ENCODE measurements at places on chromosomes 5 and 9. TPM values are rescaled to one million over a fixed set of nuclear protein-coding genes. Genes with fewer than 3 reads are reported as not detected.

GRCh38 chr5:51657340-51658240, 274.3 kb downstream of the ISL1 start:
- no peak for DNase-seq
- H3K36me3 ChIP-seq: no peaks in the 10 kb centered on the region
- H3K27me3 ChIP-seq: no peaks in the 10 kb centered on the region
- no peak overlapping the region for H3K4me3 ChIP-seq
- H3K27ac ChIP-seq: no peak overlapping the region

DNA sequence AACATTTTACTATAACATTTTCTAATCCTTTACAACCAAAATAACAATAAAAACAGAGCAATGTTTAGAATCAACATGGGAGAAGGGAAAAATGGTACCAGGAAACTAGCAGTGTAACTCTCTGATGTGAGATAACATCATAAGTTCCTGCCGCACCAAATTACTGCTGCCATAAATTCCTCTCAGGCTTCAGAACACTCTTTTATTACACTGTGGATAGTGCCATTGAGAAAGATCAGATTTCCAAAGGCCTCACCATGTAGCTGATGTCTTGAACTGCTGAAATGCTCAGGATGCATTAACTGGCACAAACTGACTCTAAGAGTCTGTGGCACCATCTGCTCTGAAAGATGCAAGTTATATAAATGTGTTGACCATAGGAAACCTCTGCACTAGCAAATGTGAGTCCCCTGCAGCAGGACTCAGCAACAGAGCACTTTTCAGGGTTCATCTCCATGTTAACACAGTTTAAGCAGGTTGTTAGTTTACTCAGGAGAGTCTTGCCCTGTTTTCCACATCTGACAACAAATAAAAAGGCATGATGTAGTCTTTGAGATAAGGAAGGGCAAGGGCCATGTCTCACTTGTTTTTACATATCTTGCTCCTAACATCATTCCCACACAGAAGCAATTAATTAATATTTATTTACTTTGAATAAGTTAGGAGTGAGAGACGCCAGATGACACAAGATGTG, 218.1 kb downstream of the CETN3 start:
- H3K4me1 ChIP-seq: no peaks in the 10 kb centered on the region
- no peak overlapping the region for H3K27ac ChIP-seq
- no peak overlapping the region for H3K4me3 ChIP-seq
- H3K27me3 ChIP-seq: no peaks in the 10 kb centered on the region
- DNase-seq: no peak

- H3K36me3 ChIP-seq: no peaks in the 10 kb centered on the region
- H3K4me1 ChIP-seq: peaks cover 7% of the 10 kb centered on the region
- H3K27ac ChIP-seq: no peak overlapping the region
- no peak overlapping the region for H3K4me3 ChIP-seq
- no peak for DNase-seq
Observed at GRCh38 chr5:150105928-150106615, 19.7 kb upstream of the CSF1R start.

DNA sequence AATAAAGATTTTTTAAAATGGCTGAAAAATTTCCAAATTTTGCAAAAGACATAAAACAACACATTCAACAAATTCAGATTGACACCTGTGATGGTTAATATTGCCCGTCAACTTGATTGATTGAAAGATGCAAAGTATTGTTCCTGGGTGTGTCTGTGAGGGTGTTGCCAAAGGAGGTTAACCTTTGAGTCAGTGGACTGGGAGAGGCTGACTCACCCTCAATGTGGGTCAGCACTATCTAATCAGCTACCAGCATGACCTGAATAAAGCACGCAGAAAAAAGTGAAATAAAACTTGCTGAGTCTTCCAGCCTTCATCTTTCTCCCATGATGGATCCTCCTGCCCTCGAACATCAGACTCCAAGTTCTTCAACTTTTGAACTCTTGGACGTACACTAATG, 868.0 kb upstream of the CTNND2 start:
- no peaks in the 10 kb centered on the region for H3K36me3 ChIP-seq
- H3K27ac ChIP-seq: no peak overlapping the region
- H3K4me3 ChIP-seq: no peak overlapping the region
- DNase-seq: no peak
- no peaks in the 10 kb centered on the region for H3K4me1 ChIP-seq
- H3K27me3 ChIP-seq: no peaks in the 10 kb centered on the region

DNA sequence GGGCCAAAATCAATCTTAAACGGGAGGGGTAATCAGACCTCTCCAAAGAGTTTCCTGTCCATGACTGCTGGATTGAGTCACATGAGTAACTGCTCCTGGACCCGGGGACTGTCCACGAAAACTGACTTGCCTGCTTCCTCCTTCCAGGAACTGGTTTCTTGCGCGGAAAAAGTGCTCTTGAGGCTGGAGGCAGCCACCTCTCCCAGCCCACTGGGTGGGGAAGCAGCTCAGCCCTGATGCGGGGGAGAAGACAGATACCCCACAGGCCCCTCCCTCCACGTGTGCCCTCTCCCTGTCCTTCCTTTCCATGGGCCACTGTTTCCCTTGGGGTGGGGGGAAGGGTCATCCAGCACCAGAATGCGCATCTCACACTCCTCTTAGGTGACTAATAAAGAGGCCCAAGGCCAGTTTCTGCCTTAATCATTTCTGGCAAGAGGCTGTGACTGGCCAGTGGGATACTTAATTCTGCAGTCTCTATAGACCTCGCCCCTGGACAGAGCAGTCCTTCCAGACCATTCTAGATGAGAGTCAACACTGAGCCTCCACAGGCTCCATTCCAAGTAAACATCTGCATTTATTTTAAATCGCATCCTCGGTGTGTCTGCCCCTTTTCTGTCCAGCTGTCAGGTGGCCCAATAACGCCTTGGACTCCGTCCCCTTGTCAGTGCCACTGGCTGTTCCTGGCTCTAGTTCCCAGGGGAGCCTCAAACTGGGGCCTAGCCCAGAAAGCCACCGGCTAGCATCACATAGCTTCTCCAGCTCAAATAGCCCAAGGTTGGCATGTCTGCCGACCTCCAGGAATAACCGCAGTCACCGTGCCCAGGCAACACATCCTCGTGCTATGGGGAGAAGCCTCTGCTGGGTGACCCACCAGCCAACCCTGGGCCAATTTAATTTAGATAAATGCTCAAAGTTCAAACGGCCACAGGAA, 12.0 kb downstream of the REXO4 start:
- H3K27ac ChIP-seq: no peak overlapping the region
- H3K4me3 ChIP-seq: no peak overlapping the region
- no peaks in the 10 kb centered on the region for H3K27me3 ChIP-seq
- no peaks in the 10 kb centered on the region for H3K4me1 ChIP-seq

- H3K36me3 ChIP-seq: no peaks in the 10 kb centered on the region
- DNase-seq: no peak
- H3K4me3 ChIP-seq: no peak overlapping the region
- no peaks in the 10 kb centered on the region for H3K27me3 ChIP-seq
- H3K27ac ChIP-seq: no peak overlapping the region
Observed at GRCh38 chr9:71886015-71886414, 25.0 kb downstream of the ABHD17B start.

DNA sequence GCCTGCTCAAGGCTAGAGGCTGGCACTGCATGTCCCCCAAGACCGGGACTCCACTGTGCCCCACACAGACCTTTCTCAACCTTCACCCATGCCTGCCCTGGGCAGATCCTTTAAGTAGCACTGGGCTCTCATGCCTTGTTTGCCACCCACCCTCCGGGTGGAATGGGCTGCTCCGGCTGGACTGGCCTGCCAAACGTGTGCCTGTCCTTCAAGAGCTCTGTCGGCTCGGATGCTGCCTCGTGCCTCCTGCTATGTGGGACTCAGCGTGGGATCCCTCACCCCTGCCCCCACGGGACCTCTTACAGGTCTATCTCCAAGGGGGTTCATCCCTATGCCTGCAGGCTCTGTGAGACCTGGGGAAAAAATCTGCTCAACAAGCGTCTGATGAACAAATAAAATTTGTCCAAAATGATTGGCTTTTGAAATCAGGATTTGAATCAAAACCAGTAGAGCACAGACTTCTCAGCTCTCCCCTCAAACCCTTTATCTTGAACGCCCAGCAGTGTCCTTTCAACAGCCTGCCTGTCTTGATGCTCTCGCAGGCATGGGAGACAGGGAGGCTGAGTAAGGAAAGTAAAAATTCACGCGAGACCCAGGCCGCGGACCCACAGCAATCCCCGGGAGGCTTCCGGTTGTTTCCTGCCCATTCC, 56.3 kb downstream of the CRB2 start:
- no peaks in the 10 kb centered on the region for H3K4me1 ChIP-seq
- no peak overlapping the region for H3K27ac ChIP-seq
- H3K36me3 ChIP-seq: no peaks in the 10 kb centered on the region
- no peak overlapping the region for H3K4me3 ChIP-seq
- H3K27me3 ChIP-seq: no peaks in the 10 kb centered on the region

- no peak for DNase-seq
- no peaks in the 10 kb centered on the region for H3K4me1 ChIP-seq
- H3K27ac ChIP-seq: no peak overlapping the region
- H3K36me3 ChIP-seq: no peaks in the 10 kb centered on the region
- no peaks in the 10 kb centered on the region for H3K27me3 ChIP-seq
Observed at GRCh38 chr9:35618854-35619799, 914 bp upstream of the CD72 start.

- no peak overlapping the region for H3K4me3 ChIP-seq
- no peaks in the 10 kb centered on the region for H3K36me3 ChIP-seq
- no peak overlapping the region for H3K27ac ChIP-seq
- peak; percentile 71 for DNase-seq
Observed at GRCh38 chr9:33415501-33416038, 13.2 kb upstream of the AQP7 start.

GRCh38 chr9:90287567-90288274, 354.9 kb downstream of the DIRAS2 start:
- no peak overlapping the region for H3K4me3 ChIP-seq
- H3K27ac ChIP-seq: no peak overlapping the region
- no peaks in the 10 kb centered on the region for H3K4me1 ChIP-seq

- H3K27ac ChIP-seq: no peak overlapping the region
- peaks cover 11% of the 10 kb centered on the region for H3K27me3 ChIP-seq
- no peak overlapping the region for H3K4me3 ChIP-seq
Observed at GRCh38 chr5:1378866-1379659, 34.2 kb upstream of the CLPTM1L start.

DNA sequence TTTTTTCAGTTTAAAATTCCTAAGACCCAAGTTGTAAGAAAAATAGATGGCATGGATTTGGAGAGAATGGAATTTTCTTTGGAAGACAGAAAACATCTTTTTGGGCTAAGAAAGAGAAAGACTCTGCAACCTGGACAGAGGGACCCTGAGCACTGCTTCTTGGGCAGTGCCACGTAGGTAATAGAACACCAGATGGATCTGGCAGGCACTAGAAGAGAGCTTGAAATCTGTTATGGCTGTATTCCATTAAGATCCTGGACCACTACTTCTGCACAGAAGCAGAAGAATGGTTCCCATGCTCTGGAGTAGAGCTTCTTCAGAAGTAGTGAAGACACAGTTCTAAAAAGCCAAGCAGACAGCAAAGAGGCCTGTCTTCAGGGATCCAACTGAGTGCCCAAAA, 306.4 kb upstream of the CD180 start:
- no peak for DNase-seq
- H3K36me3 ChIP-seq: no peaks in the 10 kb centered on the region
- H3K4me3 ChIP-seq: no peak overlapping the region
- no peaks in the 10 kb centered on the region for H3K27me3 ChIP-seq

- no peak for DNase-seq
- H3K27me3 ChIP-seq: no peaks in the 10 kb centered on the region
- no peak overlapping the region for H3K4me3 ChIP-seq
- H3K4me1 ChIP-seq: peaks cover 62% of the 10 kb centered on the region
- no peaks in the 10 kb centered on the region for H3K36me3 ChIP-seq
Observed at GRCh38 chr9:69139596-69139995, 34.5 kb upstream of the TJP2 start.

GRCh38 chr9:134553996-134554372, 87.6 kb upstream of the COL5A1 start:
- H3K27me3 ChIP-seq: peaks cover 27% of the 10 kb centered on the region
- H3K4me1 ChIP-seq: peaks cover 16% of the 10 kb centered on the region
- no peak overlapping the region for H3K4me3 ChIP-seq
- H3K27ac ChIP-seq: no peak overlapping the region
- H3K36me3 ChIP-seq: no peaks in the 10 kb centered on the region

- no peaks in the 10 kb centered on the region for H3K4me1 ChIP-seq
- H3K36me3 ChIP-seq: no peaks in the 10 kb centered on the region
- H3K27me3 ChIP-seq: no peaks in the 10 kb centered on the region
- H3K27ac ChIP-seq: no peak overlapping the region
- no peak overlapping the region for H3K4me3 ChIP-seq
Observed at GRCh38 chr5:93874080-93874479, 132.7 kb upstream of the POU5F2 start.

GRCh38 chr9:102237520-102237919, 499.1 kb upstream of the GRIN3A start:
- H3K4me3 ChIP-seq: no peak overlapping the region
- H3K4me1 ChIP-seq: no peaks in the 10 kb centered on the region
- DNase-seq: no peak
- no peak overlapping the region for H3K27ac ChIP-seq

GRCh38 chr5:154191467-154192261, 1.1 kb downstream of the GALNT10 start:
- peaks cover 46% of the 10 kb centered on the region for H3K4me1 ChIP-seq
- H3K36me3 ChIP-seq: no peaks in the 10 kb centered on the region
- H3K27me3 ChIP-seq: peaks cover 12% of the 10 kb centered on the region
- DNase-seq: no peak
- peak overlapping the region; percentile 88 for H3K4me3 ChIP-seq
- H3K27ac ChIP-seq: peak overlapping the region; percentile 64

- no peak for DNase-seq
- H3K27ac ChIP-seq: no peak overlapping the region
- H3K36me3 ChIP-seq: no peaks in the 10 kb centered on the region
- no peaks in the 10 kb centered on the region for H3K4me1 ChIP-seq
- no peak overlapping the region for H3K4me3 ChIP-seq
Observed at GRCh38 chr5:63726496-63726895, 235.7 kb downstream of the HTR1A start.

- peaks cover 36% of the 10 kb centered on the region for H3K36me3 ChIP-seq
- peaks cover 51% of the 10 kb centered on the region for H3K4me1 ChIP-seq
- no peaks in the 10 kb centered on the region for H3K27me3 ChIP-seq
- H3K4me3 ChIP-seq: no peak overlapping the region
Observed at GRCh38 chr9:92728831-92729734, 35.5 kb downstream of the BICD2 start.

- H3K27me3 ChIP-seq: no peaks in the 10 kb centered on the region
- no peak overlapping the region for H3K4me3 ChIP-seq
- peaks cover 5% of the 10 kb centered on the region for H3K4me1 ChIP-seq
- no peak overlapping the region for H3K27ac ChIP-seq
Observed at GRCh38 chr9:18676525-18676924, 202.6 kb downstream of the ADAMTSL1 start.

- no peaks in the 10 kb centered on the region for H3K27me3 ChIP-seq
- no peak overlapping the region for H3K4me3 ChIP-seq
- no peaks in the 10 kb centered on the region for H3K36me3 ChIP-seq
- DNase-seq: no peak
- no peak overlapping the region for H3K27ac ChIP-seq
- no peaks in the 10 kb centered on the region for H3K4me1 ChIP-seq
Observed at GRCh38 chr9:116045083-116045482, 108.5 kb upstream of the PAPPA start.

GRCh38 chr5:7910738-7911428, 41.9 kb downstream of the MTRR start:
- no peaks in the 10 kb centered on the region for H3K27me3 ChIP-seq
- DNase-seq: no peak
- H3K4me3 ChIP-seq: no peak overlapping the region
- peaks cover 39% of the 10 kb centered on the region for H3K36me3 ChIP-seq

The PPP2R2B gene
- total RNA-seq: not detected

The MCC gene
- total RNA-seq: 23.9 TPM

The FCN2 gene
- total RNA-seq: 0.26 TPM

The DMRTA1 gene
- 0.89 TPM for total RNA-seq

The CD180 gene
- 0.40 TPM for total RNA-seq

The MSH3 gene
- total RNA-seq: 15.1 TPM
